Trophoblast cell (in vitro differentiated cells and primary cell): ENCODE measurements at places on chromosomes 5 and 9.
A peak's percentile ranks its signal among the peaks of the same experiment; 100 is the strongest.

GRCh38 chr9:87950765-87951488 is 23.4 kb downstream of the CDK20 start:
- peak; percentile 5 for DNase-seq

GRCh38 chr5:109868737-109869136 is 179.0 kb downstream of the MAN2A1 start:
- DNase-seq, result no peak

DNA sequence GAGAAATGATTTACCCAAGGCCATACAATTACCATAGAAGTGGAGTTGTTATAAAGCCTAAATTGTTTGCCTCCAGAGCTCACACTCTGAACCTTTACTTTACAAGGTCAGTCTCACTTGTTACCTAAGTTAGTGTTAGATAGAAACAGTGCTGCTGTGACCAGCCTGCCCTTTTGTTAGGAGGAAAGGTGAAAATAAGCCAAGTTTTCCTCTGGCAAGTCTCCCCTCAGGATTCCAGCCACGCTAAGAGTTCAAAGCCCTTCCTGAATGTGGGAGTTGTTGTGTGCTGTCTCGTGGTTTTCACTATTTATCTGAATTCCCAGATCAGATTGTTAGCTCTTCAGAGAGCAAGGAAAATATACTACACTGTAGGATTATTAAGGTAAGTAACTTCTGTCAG is 260.0 kb downstream of the SGCD start:
- DNase-seq, result no peak

- DNase-seq, result peak; percentile 59
Observed at GRCh38 chr5:78077369-78078068, 217.0 kb downstream of the AP3B1 start.

- DNase-seq, result no peak
Observed at GRCh38 chr5:65022932-65023331, 254.2 kb downstream of the CWC27 start.

DNA sequence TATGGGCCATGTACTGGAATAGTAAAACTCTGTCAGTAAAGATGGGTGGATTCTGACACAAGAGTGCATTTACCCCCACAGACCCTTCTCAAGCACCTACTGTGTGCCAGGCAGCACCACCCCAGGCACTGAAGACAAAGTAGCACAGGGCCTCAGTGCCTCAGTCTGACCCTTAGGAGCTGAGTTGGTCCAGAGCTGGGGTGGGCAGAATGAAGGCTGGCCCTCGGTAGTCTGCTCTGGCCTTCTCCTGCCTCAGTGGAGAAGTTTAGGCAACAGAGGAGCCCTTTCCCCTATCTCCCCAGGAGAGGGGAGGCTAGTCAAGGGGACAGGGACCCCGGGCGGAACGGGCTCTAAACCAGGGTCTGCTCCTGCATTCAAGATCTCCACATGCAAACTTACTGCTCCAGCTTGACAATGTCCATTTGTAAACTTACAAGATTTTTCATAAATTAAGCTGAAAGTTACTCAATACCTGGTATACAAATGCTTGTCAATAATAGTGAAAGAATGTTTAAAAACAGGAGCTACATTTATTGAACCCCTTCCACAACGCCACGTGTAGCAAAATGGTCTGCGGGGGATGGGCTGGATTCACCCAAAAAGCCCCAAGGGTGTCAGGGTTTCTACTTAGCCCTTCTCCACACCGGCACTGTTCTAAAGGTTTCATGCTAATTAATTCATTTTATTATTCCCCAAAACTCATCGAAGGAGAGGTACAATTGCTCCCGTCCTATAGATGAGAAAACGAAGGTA is 1.5 kb downstream of the VDAC1 start:
- no peak for DNase-seq

DNA sequence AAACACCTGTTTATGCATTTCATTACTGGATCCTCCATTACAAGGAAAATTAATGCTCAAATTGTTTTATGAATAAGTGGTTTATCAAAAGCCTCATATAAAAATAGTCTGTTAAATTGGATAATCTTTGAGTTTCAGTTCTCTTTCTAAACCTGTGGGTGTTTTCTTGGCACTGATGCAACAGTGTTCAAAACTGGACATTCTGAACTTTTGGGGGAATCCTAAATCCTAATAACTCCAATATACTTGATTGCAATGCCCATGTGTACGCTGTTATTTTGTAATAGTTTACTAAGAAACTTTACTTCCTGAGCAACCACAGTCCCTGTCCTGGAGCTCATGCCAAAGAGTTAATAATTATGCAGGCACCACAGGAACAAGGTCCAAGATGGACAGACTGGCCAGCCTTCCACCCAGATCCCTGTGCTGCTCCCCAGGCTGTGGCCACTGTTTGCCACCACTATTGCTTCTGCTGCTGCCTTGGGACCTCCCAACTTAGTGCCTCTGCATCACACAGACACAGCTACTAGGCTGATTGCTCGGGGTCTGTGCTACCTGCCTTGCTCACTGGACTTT is 14.0 kb downstream of the IRGM start:
- no peak for DNase-seq

GRCh38 chr9:36828611-36829013 is 205.5 kb downstream of the PAX5 start:
- no peak for DNase-seq

DNA sequence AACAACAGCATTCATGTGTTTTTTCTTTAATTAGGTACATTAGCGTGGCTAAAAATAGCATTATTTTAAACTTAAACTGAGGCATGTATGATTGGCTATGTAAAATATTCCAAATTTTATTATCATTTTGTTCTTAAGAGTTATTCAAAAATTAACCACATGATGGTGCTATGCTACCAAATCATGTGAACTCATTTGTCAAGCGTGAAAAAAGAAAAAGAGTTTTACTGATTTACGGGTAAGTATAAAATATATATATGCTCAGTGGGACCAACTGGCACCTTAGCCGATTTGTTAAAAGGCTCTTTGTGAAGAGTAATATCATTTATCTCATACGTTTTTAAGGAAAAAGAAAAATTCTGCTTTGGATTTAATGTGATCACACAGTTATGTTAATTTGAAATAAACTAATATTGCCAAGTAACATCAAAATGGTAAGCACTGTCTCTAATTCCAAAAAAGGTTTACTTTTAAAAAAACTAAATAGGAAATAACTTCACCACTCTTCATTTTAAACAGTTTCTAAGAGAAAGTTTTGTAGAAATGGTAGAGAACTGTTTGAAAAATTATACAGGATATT is 1042.3 kb downstream of the CDH12 start:
- no peak for DNase-seq

- DNase-seq, result no peak
Observed at GRCh38 chr5:147673266-147673665, 109.3 kb downstream of the JAKMIP2 start.

- no peak for DNase-seq
Observed at GRCh38 chr5:152092580-152092979, 167.9 kb upstream of the GLRA1 start.

DNA sequence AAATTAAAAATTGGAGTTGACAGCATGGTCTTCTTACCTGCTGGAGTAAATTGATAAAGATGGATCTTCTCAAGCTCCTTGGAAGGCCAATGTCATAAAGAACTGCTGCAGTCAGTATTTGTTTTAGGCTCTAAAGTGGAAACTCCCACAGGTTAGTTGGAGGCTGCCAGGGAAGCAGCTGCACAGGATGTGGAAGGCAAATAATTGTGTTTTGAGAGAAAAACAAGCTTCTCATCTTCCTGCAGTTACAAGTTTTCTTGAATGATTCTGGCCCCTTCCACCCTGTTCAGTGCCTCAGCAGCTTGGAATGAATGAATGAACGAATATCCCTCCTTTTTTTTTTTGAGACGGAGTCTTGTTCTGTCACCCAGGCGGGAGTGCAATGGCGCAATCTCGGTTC is 13.9 kb downstream of the MROH2B start:
- DNase-seq, result no peak

DNA sequence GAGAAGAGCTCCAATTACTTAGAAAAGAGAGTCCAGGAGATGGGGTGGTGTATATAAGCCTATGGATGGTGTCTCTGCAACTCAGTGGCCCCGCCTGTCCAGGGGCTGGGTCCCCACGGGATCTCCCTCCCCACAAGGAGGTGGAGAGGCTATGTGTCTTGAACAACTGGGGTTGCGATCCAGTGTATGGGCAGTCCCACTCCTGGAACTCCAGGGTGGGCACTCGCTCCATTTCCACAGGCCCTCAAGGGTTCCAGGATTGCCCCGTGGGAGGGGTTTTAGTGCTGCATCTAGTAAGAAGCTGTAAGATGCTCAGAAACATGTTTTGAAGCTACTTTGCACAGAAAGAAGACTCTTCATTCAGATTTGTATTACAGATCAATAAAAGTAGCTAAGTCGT is 558 bp upstream of the SMAD5 start:
- no peak for DNase-seq

GRCh38 chr9:110580850-110581249 is 1.3 kb upstream of the SVEP1 start:
- peak; percentile 47 for DNase-seq

- DNase-seq, result no peak
Observed at GRCh38 chr9:73494894-73495293, 343.2 kb downstream of the ANXA1 start.

GRCh38 chr5:168939887-168940544 is 360.8 kb upstream of the PANK3 start:
- DNase-seq, result no peak

- no peak for DNase-seq
Observed at GRCh38 chr5:140713562-140714094, 13.4 kb downstream of the ZMAT2 start.

GRCh38 chr5:83084336-83084735 is 7.0 kb downstream of the XRCC4 start:
- no peak for DNase-seq

DNA sequence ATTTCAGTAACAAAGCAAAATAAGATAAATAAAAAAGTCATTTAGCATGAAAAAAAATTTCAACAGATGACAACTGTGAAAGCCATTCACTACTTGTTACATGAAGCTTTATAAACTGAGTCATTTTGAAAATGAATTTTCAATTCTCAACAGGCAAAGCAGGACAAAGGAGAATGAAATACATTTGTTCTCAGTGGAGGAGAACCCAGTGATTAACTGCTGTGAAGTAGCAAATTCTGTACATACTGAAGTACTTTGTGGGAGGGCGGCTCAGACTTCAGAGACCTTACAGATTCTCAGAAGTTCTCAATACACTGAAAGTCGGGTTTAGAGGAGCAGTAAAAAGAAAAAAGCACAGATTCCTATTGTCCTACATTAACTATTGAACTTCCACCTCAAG is 21.7 kb downstream of the SKIC3 start:
- DNase-seq, result peak; percentile 81

DNA sequence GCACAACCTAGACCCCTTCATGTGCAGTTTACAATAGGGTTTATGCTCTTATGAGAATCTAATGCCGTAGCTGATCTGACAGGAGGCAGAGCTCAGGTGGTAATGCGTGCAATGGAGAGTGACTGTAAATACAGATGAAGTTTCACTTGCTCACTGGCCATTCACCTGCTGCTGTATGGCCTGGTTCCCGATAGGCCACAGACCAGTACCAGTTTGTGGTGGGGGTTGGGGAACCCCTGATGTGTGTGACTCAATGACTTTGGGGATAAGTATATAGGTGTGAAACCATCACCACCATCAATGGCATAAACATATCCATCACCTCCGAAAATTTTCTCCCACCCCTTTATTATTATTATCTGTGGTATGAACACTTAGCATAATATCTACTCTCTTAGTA is 42.1 kb downstream of the TLR4 start:
- DNase-seq, result no peak

DNA sequence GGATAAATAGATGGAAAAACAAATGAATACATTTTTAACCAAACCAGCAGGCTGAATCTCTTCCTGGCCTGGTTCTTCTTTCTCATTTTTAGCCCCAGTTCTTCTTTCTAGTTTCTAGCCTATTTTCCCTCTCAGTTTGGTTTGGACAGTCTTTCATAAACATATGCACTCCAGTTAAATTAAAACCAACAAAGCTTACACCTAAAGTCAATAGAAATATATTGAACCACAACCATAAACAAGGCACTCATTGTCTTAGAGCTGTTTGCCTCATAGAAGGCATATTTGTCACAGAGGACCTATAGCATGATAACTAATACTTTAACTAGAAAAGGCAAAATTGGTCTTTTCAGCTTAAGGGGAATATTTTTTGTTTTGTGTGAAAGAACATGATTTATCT is 638.3 kb downstream of the NR2F1-AS1 start:
- DNase-seq, result no peak

DNA sequence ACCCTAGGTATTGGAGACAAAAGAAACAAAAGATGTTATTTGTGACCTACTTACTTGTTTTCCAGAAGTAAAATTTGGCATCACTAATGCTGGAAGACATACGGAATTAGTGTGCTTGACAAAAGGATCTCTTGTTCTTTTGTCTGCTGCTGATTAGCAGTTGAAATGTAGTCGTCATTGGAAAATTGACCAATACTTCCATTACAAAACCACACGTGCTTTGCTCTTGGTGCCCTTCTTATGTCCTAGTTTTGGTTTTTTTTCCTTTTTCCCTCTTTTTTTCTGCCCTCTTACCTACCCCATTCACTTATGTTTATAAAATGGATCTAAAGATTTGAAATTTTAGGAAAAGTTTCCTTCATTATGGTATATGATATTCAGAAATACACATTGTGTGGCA is 197.4 kb downstream of the FER start:
- DNase-seq, result no peak

DNA sequence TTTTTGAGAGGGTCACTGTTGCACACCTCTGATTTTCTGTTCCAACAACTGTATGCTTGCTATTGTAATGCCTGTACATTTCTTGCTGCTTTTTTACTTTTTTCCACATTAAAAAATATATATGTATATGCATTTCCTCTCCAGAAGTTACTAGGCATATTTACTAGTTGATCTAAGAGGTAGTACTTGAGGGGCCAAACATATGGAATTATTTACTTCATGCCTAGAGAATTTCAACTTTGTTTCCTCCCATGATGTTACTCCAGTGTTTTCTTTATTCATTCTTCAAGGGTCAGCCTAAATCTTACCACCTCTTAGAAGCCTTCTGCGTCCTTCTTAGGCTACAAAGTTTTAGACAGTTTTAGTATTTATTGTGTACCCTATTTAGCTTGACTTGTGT is 122.7 kb downstream of the NMUR2 start:
- DNase-seq, result no peak

DNA sequence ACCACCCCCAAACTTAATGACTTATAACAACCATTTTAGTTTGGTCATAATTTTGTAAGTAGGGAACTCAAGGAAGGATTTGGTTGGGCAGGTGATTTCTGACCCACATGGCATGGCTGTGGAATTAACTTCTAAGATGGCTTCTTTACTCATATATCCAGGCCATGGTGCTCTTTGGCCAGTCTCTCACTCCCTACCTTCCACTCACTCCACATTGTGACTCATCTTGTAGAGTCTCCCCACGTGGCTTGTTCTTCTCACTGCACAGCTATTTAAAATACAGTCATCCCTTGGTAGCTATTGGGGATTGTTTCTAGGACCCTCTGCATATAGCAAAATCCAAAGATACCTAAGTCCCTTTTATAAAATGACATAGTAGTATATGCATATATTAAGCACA is 76.6 kb upstream of the MAST4 start:
- DNase-seq, result peak; percentile 56

- DNase-seq, result no peak
Observed at GRCh38 chr5:143312822-143313221, 90.7 kb downstream of the NR3C1 start.
